ENCODE measurements at places on chromosomes 7 and 10.

- no peak for DNase-seq
Observed at GRCh38 chr10:99234791-99235657, 628 bp downstream of the HPSE2 start.

DNA sequence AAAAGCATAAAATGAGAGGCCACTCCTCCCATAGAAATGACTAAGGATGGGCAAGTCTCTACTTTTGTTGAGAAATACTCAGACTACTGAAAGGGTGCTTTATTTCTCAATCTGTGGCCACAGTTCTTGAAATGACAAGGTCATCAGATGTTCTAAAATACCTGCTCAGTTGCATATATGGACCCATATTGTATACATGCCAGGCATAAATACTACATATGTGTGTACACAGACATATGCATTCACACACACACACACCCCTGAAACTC is 691.5 kb upstream of the SORCS1 start:
- no peak for DNase-seq

GRCh38 chr7:151339651-151340382 is 1.8 kb upstream of the NUB1 start:
- no peak for DNase-seq

DNA sequence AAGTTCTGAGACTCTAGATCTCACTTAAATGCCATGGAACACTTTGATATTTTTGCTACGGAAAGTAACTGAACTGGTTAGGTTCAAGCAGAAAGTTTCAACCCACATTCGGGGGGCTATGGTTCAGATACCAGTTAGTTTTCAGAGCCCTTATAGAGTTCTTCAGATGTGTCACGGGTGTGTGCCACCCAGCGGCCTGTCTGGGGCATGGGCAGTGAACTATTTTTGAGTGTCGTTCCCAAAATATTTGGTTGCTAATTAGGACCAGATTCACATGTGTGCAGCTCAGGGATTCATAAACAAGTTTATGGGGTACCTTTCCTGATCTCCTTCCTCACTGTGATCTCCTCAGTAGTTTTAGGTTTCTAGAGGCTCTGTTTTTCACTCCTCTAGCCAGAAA is 271.9 kb downstream of the C7orf25 start:
- no peak for DNase-seq

DNA sequence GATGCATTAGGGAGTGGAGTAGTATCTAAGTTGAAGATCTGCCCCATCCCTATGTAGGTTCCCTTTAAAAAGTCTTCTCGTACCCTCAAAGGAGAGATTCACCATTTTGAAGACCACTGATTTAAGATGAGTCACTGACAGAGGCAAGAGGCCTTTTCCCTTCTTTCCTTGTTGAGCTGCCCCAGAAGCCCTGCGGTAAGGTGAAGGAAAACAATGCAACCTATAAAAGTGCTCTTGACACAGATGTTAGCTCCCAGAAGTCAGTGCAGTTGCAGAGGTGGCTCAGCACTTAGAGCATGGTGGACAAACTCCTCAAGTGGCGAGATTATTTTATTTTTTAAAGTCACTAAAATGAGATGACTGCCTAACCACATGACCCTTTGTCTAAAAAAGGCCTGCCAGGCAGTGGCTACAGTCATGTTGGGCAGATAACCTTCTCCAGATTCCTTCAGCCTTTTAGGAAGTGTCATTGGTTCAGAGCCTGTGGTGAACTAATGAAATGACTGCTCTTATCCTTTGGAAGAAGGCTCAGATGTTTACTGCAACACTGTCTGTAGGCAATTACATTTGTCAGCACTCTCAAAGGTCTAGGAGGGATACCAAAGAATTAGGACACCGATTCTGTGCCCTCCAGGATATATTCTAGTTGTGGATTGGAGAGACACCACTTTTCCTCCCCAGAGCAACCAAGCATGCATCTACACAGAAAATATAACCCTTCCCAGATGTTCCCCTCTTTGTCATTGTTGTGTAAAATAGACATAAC is 88.7 kb downstream of the ARID5B start:
- no peak for DNase-seq

GRCh38 chr7:15489383-15489782 is 72.4 kb downstream of the AGMO start:
- no peak for DNase-seq

DNA sequence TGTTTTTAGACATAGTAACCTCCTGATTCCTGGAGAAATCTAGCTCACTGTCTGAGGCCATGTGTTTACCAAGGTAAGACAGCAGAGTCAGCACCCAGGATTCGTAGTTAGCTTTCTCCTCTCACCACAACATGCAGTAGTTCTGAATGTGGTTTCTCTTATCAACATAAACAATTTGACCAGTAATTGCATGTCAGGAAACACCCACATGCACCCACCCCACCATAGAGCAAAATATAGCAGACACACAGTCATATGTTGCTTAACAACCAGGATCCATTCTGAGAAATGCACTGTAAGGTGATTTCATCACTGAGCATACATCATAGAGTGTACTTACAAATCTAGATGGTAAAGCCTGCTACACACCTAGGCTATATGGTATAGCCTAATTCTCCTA is 1004.0 kb downstream of the ANKRD7 start:
- no peak for DNase-seq

DNA sequence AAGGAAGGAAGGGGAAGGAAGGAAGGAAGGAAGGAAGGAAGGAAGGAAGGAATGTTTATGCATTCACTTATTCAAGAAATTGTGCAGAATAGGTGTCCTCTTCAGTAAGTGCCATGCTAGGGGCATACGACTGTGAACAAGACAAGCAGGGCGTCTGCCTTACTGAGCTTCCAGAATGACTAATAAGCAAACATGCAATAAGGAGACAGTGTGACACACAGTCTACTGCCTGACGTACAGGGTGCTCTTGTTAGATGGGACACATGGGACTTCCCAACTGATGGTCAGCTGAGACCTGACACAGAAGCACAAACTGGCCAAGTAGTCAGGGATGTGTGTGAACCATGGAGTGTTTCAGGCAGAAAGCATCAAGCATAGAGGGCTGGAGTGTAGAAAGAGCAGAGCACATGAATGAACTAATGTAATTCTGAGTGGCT is 18.2 kb downstream of the DNAJC12 start:
- DNase-seq: no peak

DNA sequence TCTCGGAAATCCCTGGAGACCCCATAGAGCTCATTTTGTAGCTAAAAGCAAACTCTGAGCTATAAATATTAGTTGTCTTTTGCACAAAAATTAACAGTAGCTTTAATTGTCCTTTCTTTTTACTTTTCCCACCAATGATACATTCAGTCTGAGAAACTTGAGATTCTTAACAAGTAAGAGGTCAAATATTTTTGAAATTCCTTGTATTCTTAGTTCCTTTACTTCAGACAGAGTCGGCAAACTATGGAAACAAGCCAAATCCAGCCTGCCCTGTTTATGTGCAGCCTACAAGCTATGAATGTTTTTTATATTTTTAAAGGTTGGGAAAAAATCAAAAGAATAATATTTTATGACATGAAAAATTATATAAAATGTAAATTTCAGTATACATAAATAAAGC is 146.6 kb downstream of the CTNNA3 start:
- DNase-seq: no peak

- no peak for DNase-seq
Observed at GRCh38 chr10:133401500-133401899, 7.5 kb downstream of the MTG1 start.

DNA sequence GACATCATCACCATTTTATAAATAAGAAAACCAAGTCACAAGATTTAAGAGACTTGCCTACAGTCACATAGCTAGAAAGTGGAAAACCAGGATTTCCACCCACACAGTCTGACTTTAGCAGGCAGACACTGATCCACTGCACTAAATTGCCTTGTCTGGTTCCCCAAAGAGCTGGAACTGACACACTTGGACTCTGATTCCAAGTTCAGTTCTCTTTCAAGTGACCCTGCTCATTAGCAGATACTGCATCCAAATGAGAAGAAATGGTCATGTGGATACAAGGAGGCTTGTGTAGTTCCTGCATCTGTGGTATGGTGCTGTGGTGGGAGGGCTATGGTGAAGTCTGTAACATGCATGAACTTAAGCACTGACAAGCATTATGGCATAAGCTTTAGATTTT is 180.1 kb upstream of the MKLN1 start:
- DNase-seq: no peak

DNA sequence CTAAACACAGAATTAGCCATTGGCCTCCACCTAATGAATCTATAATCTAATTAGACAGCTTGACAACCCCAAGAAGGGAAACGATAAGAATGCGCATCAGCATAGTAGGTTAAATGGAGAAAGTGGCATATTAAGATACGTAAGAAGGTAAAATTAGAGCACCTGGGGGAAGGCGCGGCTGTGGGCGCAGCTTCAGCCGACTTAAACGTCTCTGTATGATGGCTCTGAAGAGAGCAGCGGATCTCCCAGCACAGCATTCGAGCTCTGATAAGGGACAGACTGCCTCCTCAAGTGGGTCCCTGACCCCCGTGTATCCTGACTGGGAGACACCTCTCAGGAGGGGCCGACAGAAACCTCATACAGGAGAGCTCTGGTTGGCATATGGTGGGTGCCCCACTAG is 518.8 kb downstream of the PHTF2 start:
- DNase-seq: no peak

DNA sequence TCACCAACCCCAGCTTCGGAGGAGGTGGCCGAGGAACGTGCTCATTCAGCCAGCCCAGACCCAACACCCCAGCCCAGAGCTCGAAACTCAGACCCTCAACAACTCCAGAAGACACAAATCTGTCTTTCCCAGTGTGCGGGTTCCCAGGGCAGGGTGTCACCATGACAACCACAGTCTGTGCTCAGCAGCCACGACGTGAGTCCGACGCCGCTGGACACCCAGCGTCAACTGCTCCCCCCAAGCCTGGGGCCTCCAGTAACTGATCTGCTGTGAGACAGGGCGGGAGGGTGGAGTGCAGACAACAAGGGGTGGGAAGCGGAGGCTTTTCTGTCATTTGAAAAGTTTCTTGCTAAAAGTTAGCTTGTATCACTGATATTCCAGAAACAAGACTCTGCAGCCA is 167.2 kb downstream of the MAD1L1 start:
- no peak for DNase-seq

- peak; percentile 26 for DNase-seq
Observed at GRCh38 chr10:32378363-32379317, 31.7 kb upstream of the EPC1 start.

GRCh38 chr10:48811917-48812316 is 127.2 kb downstream of the WDFY4 start:
- no peak for DNase-seq

DNA sequence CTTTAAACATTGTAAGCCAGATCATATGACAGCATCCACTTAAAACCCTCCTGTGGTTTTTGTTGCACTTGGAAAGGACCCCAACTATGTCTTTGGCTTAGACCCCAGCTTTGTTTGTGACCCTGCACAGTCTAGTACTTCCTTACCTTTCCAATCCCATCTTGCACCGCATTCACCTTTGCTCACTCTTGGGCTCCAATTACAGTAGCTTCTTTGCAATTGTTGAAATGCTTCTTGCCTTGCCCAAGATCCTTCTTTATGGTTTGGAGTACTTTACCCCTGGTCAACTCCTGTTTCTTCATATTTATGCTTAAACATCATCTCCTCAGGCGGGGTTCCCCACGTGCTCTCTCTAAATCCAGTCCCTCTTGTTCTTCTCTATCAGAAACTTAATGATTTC is 162.6 kb downstream of the PTEN start:
- no peak for DNase-seq

DNA sequence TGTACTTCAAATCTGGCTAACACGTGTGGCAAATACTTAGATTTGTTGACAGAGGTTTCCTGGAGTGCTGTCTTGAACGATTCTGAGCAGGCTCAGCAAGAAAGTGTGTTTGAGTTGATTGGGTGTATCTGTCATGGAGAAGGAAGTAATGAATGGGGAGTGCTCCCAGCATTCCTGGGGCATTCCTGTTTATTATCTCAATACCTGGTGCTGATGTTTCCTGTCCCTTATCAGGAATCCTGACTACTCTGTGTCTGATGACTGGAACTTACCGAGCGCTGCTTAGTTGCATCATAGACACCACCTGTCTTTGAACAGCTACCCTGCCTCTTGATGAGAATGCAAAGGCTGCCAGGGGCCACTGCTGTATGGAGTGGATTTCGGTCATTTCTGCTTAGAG is 41.0 kb upstream of the TMEM248 start:
- DNase-seq: no peak

DNA sequence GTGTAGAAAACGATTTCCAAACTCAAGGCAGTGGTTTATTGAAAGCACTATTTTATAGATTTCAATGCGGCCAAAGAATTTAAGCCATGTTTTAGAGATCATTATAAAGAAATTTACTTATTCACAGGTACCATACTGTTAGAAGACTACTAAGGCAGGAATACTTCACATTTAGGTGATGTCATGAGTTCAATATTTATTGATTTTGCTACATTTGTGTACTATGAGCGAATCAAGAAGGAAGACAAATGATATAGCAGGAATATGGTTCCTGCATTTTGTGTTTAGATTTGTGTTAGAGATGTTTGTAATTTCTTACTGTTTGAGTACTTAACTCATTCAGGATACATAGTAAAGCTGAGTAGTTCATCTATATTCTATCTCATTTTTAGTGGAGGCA is 1.7 kb upstream of the FBXW4 start:
- no peak for DNase-seq

GRCh38 chr10:101772895-101773761 is 2.8 kb downstream of the FGF8 start:
- DNase-seq: no peak

DNA sequence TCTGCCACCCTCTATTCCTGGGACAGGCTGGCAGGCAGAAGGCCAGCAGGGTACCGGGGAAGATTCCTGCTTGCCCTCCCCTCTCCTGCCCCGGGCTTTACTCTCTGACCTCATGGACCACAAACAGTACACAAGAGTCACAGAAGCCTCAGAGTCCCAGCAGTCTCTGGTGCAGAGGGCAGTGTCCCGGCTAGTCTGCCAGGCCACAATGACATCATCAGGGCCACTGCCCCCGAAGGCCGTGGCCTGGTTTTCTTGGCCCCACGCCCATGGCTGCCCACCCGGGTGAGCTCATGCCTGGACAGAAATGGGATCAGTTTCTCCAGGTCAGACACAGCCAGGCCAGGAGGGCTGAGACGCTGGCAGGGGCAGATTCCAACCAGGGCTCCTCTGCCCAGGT is 91.9 kb downstream of the MYL10 start:
- no peak for DNase-seq

- DNase-seq: no peak
Observed at GRCh38 chr7:32155712-32156111, 85.5 kb upstream of the PDE1C start.

- no peak for DNase-seq
Observed at GRCh38 chr10:129790715-129791446, 173.2 kb downstream of the EBF3 start.

DNA sequence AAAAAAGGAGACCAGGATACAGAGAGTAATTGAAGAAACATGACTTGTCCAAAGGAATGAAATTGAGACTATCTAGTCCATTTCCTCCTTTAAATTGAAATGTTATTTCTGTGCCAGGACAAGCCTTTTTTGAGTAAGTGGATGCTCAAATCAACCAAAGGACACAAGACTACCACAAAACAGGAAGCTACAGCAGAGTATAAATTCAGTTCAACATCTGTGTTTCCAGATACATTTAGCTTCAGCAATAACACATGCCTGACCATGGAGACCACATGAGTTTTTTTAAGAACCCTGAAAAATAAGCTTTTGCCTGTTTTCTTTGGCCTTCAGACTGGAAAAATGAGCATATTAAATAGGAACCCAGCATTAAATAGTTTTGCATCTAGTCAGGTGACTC is 707.5 kb downstream of the ZWINT start:
- DNase-seq: no peak

GRCh38 chr10:613271-614138 is 76.0 kb downstream of the DIP2C start:
- DNase-seq: no peak
